ENCODE measurements at places on chromosomes 6 and 20.

DNA sequence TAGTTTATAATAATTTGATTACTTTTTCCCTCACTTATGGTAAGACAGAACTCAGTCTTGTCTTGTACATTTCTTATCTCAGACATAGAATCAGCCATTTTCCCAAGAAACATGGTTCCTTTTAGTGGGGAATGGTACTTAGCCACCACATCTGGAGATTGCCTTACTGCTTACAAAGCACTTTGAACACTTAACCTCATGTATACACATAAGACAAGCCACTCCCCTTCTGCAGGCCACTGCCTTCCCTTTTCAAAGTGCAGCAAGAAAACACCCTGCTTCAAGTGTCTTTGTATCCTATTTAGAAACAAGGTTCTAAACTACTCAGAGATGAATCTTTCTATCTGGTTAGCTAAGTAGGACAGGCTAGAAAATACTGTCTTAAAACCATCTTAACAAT is 159.2 kb downstream of the UBE3D start:
- DNase-seq, result no peak

DNA sequence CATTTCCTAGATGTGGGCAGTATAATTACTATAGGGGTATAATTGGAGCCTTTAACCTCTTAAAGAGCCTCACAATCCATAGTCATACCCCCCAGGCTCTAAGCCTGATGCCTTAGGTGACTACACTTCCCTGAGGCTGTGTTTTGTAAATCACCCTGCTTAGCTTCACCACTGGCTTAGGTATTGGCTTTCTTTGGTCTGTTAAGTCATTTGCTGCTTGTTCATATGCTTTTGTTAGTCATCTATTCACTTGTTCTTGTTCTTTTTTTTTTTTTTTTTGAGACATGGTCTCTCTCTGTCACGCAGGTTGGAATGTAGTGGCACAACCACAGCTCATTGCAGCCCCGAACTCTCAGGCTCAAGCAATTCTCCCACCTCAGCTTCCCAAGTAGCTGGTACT is 26.7 kb downstream of the KAT14 start:
- no peak for DNase-seq

GRCh38 chr6:25089442-25089841 is 153.7 kb upstream of the RIPOR2 start:
- no peak for DNase-seq

DNA sequence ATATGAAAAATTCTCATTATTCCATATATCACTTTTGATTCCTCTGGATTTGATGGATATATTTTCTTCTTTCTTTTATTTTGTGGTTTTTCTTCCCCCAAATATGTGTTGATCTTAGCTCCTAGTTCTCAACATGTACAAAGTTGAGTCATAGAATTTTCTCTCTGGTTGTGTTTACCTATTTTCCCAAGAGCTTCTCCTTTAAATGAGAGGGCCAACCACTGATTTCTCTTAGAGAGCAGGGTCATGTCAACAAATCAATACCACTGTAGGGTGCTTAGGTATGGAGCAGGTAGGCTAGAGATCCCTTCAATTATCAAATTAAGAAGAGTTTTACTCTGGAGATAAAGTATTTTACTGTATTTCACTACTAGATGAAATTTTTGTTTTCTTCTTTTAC is 145.7 kb downstream of the BMP5 start:
- no peak for DNase-seq

DNA sequence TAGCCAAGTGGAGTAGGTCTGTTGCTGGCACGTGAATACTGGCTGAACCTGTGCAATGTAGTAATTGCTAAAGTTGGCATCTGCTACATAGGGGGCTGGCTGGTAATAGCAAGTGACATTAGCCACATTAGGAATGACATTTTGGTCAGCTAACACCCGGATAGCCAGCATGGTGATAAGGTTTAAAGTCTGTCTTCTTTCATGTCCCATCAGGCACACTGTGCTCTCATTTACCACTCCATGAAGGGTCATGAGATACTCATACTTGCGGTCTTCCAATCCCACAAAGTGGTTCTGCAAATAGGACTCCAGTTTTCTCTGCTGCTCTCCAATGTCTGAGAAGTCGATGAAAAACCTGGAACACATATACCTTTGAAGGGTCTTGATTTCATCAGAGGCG is 2.8 kb downstream of the TENT5A start:
- DNase-seq, result no peak

- no peak for DNase-seq
Observed at GRCh38 chr6:151630387-151630786, 136.6 kb downstream of the CCDC170 start.

GRCh38 chr6:114140416-114140815 is 169.5 kb upstream of the HDAC2 start:
- DNase-seq, result no peak

GRCh38 chr6:27768556-27768955 is 143.6 kb downstream of the OR2B2 start:
- DNase-seq, result no peak

GRCh38 chr6:24357336-24358218 is at the start of gene DCDC2:
Gene DCDC2, minus strand, starts transcription at chr6:24358059. Its CDS starts 309 bp downstream, at chr6:24357750.
- no peak for DNase-seq

DNA sequence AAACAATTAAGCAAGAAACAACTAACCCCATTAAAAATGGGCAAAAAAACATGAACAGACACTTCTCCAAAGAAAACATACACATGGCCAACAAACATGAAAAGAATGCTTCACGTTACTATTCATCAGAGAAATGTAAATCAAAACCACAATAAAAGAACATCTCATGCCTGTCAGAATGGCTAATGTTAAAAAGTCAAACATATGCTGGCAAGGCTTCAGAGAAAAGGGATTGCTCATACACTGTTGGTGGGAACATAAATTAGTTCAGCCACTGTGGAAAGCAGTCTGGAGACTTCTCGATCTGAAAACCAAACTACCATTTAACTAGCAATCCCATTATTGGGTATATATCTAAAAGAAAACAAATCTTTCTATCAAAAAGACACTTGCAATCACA is 217.5 kb downstream of the TINAG start:
- DNase-seq, result no peak

GRCh38 chr6:163414946-163415619 is 565 bp downstream of the QKI start:
- peak; percentile 42 for DNase-seq

- DNase-seq, result no peak
Observed at GRCh38 chr6:163813979-163814493, 399.5 kb downstream of the QKI start.

GRCh38 chr6:87922947-87923330 is 124.7 kb upstream of the SPACA1 start:
- DNase-seq, result peak; percentile 53

- DNase-seq, result no peak
Observed at GRCh38 chr6:160005861-160006540, 37.1 kb downstream of the IGF2R start.
